ENCODE measurements at places on chromosomes 7 and 10. TPM values are rescaled to one million over a fixed set of nuclear protein-coding genes. Genes with fewer than 3 reads are reported as not detected.

The HOXA10 gene
- total RNA-seq: 98.8 TPM

The SFTPA2 gene
- not detected for total RNA-seq

The PFKP gene
- 44.7 TPM for total RNA-seq

The TLX1 gene
- not detected for total RNA-seq

The GPR15LG gene
- total RNA-seq: 0.64 TPM

The AIFM2 gene
- 3.8 TPM for total RNA-seq

The C10orf53 gene
- total RNA-seq: not detected

The INMT gene
- total RNA-seq: 9.5 TPM

The GRM3 gene
- 0.18 TPM for total RNA-seq

The TRIM50 gene
- 0.18 TPM for total RNA-seq

The ZDHHC16 gene
- total RNA-seq: 22.2 TPM

The SOSTDC1 gene
- 28.8 TPM for total RNA-seq

The OR2AE1 gene
- not detected for total RNA-seq

The PNLIPRP3 gene
- total RNA-seq: not detected

The AKR1D1 gene
- 0.06 TPM for total RNA-seq

The ZCCHC24 gene
- 22.8 TPM for total RNA-seq

The MGAM2 gene
- 0.47 TPM for total RNA-seq

The NHLRC2 gene
- total RNA-seq: 36.2 TPM

The SMO gene
- 75.1 TPM for total RNA-seq

The NPFFR1 gene
- 0.06 TPM for total RNA-seq

The UBN2 gene
- 16.0 TPM for total RNA-seq

The MYL7 gene
- total RNA-seq: not detected

The CRPPA gene
- total RNA-seq: 6.8 TPM

The GPR85 gene
- 1.5 TPM for total RNA-seq

The TUBAL3 gene
- total RNA-seq: not detected

The RBM20 gene
- total RNA-seq: 5.4 TPM

The FRAT1 gene
- total RNA-seq: 4.3 TPM

The LRRC61 gene
- total RNA-seq: 19.7 TPM
